PC-3 (cell line): ENCODE measurements at places on chromosomes 7 and 10. TPM values are rescaled to one million over a fixed set of nuclear protein-coding genes. Genes with fewer than 3 reads are reported as not detected.

Gene PPP1R17
- not detected in 2 replicates for total RNA-seq

Gene RASSF4
- total RNA-seq, result 7.7 and 8.7 TPM in 2 replicates

DNA sequence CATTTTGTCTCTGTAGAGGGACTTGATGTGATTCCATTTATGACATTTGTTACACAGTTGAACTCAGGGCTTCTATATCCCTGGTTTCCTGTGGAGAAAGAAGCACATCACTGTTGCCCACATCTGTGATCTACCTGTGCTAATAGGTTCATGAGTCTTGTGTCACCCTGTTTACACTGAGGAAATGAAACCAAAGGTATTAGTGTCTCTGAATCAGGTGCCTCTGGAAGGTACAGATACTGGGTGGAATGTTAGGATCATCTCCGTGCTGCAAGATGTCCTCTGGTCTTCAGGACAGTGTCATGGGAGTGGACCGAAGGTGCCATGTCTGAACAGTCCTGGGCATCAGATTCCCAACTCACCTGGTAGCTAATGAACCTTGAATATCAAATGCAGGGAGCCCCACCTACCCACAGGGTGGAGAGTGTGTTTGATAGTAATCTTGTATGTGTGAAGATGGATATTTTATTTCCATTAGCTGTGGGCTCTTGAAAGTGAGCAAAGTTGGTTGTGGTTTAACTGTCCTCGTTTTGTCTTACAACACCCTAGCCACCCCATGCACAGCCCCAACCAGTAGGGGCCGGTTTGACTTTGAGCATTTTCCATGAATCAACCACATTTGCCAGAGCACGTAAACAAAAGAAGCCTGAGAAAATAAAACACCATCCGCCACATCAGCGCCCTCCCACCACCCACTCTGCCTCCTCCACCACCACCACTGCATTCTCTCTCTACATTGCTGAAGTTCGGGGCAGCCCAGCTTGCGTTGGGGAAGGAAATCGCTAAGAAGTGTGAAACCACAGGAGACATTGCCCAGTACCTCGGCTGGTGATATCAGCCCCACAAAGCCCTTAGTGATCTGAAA lies 40.7 kb downstream of the TARP start:
- DNase-seq, result no peak

GRCh38 chr10:82738592-82738991 lies 863.6 kb downstream of the NRG3 start:
- DNase-seq, result no peak

DNA sequence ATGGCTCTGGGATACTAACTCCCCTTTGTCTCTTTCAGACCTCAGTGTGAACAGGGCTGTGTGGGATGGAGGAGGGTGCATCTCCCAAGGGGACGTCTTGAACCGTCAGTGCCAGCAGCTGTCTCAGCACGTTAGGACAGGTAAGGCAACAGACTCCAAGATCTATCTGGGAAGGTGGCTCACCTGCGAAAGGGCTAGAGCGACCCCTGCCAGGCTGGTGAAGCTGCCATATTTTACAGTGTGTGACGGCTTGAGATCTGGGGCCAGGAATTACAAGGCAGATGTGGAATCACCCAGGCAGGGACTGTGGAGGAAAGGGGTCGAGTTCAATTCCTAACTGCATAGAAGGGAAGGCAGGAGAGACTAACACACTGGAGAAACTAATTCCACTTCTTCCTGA lies 11.2 kb downstream of the MUC17 start:
- DNase-seq, result no peak

GRCh38 chr10:89352802-89353201 lies 25.0 kb downstream of the IFIT3 start:
- no peak for DNase-seq

GRCh38 chr10:97321804-97322190 lies 2.7 kb downstream of the FRAT1 start:
- DNase-seq, result no peak

- DNase-seq, result peak; percentile 46
Measured at GRCh38 chr10:93383562-93383981, 98.6 kb downstream of the MYOF start.
